ENCODE measurements at places on chromosomes 11 and 22.
A peak's percentile ranks its signal among the peaks of the same experiment; 100 is the strongest.

DNA sequence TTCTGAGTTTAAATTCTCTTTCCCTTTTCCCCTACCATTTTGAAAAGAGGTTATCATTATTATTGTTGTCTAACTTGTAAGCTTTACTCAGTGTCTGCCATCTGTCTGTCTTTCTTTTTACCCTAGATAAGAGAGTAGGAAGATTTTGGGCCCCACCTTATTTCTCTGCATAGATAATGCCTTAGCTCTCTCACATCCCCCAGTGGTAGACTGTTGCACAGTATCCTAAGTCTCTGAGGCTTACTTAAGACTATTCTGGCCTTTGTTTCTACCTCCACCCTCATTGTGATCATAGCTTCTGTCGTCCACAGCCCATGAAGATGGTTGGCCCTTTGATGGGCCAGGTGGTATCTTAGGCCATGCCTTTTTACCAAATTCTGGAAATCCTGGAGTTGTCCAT, 3.6 kb upstream of the OR51L1 start:
- no peak for DNase-seq

DNA sequence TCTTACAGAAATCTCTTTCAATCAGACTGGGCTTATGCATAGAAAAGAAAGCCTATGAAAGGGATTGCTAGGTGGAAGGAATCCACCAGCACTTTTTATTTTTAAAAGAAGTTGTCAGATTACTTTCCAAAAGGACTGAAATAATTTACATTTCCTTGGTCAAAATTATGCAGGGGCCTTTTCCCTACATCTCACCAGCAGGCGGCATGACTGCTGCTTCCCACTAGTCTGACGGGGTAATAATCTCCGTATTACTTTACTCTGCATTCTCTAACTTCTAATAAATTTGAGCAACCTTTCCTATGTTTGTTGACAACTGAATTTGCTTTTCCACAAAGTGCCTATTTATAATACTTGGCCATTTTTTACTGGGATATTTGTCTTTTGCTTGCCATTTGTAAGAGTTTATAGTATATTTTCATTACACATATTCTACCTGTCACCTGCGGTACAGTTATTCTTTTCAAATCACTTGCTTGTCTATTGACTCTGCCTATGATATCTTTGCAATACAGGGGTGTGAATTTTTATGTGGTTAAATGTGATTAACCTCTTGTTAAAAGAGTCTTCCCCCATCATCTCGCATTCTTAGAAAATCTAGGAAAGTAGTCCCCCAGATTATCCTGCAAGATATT, 51.9 kb upstream of the USP47 start:
- DNase-seq: no peak

- DNase-seq: no peak
Measured at GRCh38 chr11:61516675-61517572, 8.4 kb downstream of the LRRC10B start.

DNA sequence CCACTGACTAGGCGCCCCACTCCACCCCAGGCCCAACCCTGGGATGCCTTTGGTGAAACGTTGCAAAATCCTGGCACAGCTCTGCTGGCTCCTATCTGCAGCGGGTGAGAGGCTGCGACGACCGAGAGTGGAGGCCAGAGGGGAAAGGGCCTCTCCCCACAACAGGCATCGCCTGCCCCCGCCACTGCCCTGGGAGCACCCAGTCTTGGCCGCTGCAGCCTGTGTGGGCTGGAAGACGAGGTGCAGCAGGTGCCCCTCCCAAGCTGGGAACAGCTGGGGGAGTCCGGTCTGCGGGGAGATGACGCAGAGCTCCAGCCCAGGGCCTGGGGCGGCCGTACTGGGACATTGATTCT, 4.2 kb upstream of the PIM3 start:
- no peak for DNase-seq

DNA sequence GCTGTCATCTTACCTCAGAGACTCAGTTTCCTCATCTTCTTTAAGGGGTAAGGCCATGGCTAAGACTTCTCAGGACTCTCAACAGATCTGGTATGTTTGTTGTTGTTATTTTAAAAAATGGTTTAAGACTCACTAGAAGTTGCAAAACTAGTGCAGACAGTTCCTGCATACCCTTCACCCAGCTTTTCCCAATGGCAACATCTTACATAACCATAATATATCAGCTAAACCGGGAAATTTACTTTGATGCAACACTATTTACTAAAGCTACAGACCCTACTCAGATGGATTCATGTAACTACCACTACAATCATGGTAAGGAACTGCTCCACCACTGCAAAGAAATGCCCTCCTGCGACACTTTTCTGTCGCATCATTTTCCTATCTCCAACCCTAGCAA, 20.4 kb downstream of the LGR4 start:
- DNase-seq: no peak

GRCh38 chr11:2798951-2799761, 86.4 kb downstream of the CDKN1C start:
- DNase-seq: peak; percentile 23

DNA sequence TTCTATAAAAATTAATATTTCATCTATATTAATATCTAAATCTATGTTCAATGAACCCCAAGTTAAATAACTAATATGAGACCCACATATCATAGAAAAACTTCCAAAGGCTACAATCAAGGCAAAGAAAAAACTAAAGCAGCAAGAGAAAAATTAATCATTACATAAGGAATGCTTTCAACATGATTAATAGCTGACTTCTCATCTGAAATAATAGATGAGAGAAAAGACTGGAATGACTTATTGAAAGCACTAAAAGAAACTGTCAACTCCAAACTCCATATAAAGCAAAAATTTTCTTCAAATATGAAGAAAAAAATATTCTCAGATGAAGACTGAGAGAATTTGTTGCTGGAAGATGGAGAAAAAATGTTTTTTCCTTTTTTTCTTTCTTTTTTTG, 13.0 kb downstream of the TRIM5 start:
- DNase-seq: peak; percentile 1

DNA sequence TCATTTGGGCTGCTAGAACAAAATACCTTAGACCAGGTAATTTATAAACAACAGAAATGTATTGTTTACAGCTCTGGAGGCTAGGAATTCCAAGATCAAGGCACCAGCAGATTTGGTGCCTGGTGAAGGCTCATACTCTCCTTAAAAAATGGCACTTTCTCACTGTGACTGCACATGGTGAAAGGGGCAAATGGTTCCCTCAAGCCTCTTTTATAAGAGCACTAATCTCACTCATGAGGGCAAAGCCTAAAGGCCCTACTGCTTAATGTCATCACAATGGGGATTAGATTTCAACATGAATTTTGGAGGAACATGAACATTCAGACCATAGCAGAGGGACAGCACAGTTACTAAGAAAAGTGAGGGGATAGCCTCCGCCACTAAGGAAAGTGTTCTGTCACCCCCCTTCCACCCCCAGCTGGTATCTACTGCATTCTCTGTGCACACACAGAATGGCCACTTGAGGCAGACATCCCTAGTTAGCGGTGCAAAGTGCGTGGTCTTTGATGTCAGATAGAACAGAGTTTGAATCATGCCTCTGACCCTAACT, 47.2 kb upstream of the CEP295 start:
- no peak for DNase-seq

DNA sequence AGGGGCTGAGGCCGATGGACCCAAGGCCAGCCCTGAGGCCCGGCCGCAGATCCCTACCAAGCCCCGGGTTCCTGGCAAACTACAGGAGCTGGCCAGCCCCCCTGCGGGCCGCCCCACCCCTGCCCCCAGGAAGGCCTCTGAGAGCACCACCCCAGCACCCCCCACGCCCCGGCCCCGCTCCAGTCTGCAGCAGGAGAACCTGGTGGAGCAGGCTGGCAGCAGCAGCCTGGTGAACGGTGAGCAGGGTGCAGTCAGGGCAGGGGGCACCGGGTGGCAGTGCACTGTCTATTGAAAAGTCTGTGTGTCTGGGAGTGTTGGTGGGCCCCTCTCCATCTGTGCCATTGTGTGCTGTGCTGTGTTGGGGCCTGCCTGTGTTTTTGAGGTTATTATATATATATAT, 16.1 kb downstream of the MICALL1 start:
- no peak for DNase-seq

DNA sequence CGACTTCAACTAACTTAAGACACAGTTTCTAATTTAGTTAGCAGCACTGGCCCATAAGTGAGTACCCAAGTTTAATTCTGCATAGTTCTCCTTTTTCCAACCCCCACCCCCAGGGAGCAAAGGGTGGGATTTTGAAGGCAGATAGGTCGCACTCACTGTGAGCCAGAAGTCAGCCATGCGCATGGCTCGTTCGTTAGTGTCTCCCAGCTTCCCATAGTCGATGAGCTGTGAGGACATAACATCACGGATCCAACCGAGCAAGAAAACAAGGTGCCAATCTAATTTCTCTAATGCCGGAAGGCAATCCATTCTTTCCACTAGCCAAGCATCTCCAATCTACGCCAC, 577 bp downstream of the MRPL17 start:
- DNase-seq: peak; percentile 13

Data from astrocyte (in vitro differentiated cells and primary cell).